ENCODE measurements at places on chromosomes 5 and 9.

GRCh38 chr5:63164838-63165535, 586.4 kb downstream of the LRRC70 start:
- DNase-seq = no peak

DNA sequence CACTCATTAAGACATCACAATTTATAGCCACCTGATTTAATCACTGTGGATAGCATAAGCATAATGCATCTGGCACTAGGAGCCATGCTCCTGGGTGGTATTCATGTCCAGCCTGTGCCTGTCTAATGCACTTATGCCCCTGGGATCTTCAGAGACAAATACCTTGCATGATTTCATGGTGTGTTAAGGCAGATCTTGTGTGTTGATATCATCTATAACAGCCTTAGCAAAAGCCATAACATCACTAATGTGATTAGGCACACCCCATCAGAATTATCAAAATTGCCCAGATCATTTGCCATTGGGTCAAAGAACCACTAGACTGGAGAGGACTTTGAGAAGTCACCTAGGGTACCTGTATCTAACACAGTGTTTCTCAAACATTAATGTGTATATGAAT, 43.7 kb upstream of the SELENOP start:
- DNase-seq = no peak

DNA sequence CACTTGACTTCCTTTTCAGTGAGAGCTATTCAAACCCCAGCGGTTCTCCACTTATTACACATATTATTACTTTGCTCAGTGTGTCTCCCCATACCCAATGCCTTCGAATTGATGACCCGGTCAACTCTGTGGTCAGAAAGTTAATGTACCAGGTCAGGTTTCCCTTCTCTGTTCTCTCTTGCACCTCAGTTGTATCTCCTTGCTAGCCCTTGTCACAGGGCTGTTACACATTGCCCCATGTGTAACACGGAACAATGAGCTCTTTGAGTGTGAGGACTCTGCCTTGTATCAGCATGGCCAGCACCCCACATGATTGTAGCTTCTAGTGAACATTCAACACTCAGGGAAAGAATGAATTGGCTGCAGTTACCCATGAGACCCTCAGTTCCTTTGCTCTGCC, 73.6 kb downstream of the DOCK2 start:
- no peak for DNase-seq

- DNase-seq = no peak
These were observed 9.9 kb downstream of the AK1 start for GRCh38 chr9:127867356-127868277.

DNA sequence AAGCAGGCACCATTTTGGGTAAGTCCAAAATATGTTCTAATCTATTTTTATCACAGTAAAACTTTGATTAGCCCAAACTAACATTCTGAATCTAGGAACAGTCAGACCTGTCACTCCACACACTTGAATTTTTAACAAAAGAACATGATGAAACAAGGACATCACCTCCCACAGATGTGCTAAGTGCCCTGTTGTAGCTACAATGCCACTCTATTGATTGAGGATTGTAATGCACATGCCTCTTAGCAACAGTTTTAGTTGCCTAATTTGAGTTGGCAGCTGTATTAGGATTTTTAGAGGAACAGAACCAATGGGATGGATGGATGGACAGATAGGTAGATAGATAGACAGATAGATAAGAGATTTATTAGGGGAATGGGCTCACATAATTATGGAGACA, 20.3 kb upstream of the RNF20 start:
- DNase-seq = no peak
